Activated T-cell treated with anti-CD3 and anti-CD28 coated beads for 4 hours (primary cell): ENCODE measurements at places on chromosomes 5 and 9.

DNA sequence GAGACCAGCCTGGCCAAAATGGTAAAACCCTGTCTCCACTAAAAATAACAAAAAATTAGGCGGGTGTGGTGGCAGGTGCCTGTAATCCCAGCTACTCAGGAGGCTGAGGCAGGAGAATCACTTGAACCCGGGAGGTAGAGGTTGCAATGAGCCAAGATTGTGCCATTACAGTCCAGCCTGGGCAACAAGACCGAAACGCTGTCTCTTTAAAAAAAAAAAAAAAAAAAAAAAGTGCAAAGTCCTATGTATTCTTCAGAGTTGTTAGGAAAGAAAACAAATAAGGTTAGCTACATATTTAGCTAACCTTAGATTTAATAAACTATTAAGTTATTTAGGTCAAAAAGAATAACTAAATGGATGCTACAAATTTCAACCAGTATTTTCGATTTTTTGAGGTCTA is 11.5 kb downstream of the ATG12 start:
- no peak for DNase-seq

DNA sequence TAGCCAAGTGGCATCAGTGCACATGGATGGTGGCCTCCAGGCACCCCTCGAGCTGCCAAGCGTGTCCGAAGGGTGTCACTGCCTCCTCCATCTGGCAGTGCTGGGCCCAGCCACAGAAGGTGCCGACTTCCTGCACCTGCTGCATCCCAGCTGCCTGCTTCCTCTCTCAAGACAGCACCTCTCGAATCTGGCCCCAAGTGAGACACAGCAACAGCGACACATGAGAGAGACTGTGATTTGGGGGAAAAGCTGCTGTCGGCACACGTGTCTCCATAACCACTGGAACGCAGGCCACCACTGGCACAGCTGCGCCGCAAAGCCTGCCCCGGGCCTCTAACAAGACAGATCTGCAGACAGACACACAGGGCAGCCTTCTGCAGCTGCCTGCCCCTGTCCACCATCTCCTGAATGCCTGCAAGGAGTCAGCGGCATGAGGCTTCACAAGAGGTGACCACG is 8.8 kb downstream of the CLPTM1L start:
- no peak for DNase-seq

GRCh38 chr9:82022121-82022520 is 33.5 kb downstream of the SPATA31D1 start:
- DNase-seq: no peak

DNA sequence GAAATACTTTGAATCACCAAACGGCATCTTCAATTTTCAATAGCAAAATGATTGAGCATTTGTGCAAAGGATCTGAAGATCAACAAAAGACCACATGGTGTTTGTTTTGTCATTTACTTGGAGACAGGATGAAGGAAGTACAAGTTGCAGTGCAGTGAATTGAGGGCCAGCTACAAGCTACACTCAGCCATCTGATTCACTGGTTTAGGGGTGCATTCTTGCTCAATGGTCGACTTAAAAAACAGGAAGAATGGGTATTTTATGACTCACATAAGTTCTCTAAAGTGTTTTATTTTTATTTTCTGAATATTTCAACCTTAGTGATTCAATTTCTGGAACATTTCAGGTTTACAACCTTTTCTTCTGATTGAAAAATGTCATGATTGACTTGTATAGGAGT is 412.1 kb upstream of the ADAMTSL1 start:
- DNase-seq: no peak

DNA sequence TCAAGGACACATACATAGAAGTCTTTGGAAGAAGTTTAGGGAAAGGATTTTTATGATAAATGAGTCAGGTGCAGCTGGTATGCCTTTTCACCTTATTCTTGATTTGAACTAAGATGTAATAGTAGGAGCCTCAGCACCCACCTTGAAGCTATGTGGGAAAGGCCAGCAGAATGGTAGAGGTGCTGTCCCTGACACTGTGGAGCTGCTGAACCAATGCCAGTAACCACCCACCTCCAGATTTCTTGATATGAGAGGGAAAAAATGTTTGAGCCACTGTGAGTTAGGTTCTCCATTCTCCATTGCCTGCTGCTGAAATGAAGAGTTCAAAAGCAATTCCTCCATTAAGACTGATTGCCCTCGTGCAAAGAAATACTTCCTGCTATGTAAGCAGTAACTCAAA is 12.2 kb upstream of the HMGCR start:
- DNase-seq: no peak

GRCh38 chr9:134024214-134024792 is 978 bp upstream of the BRD3OS start:
- no peak for DNase-seq

- DNase-seq: no peak
Observed at GRCh38 chr5:58394339-58394738, 65.5 kb downstream of the PLK2 start.

- no peak for DNase-seq
Observed at GRCh38 chr9:131284856-131285255, 4.7 kb upstream of the PLPP7 start.

DNA sequence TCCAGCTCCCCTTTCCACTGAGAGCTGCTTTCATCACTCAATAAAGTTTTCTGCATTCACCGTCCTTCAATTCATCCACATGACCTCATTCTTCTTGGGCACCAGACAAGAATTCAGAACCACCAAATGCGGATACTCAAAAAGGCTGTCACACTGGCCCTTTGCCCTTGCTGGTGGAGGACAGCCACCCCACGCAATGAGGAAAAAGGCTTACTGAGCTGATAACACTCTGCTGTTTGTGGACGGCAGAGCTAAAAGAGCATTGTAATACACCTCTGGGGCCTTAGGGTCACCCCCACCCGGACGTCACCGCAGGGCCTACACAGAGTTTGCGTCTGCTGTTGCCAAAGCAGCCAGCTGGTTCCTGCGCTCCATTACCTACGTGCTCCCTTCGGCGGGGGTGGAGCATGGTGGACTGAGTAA is 51.2 kb upstream of the ZNF608 start:
- DNase-seq: no peak

DNA sequence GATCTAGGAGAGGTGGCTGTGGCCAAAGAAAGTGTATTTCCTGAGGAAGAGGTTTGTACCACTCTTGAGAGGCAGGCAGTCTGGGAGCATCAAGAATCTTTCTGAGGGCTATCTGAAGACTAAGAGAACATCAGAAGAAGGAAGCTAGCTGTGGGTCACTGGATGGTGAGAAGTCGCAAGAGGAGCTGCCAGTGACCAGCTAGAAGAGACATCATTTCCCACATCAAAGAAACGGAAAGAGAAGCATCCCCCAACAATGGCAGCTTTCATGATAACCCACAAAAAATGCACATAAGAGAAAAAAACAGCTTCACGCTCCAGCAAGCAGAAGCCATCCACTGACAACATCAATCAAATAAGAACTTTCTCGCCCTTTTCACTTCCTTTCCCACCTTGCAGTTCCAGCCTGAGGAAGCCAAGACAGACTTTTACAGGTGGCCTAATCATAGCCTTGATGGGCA is 25.0 kb upstream of the CEP78 start:
- DNase-seq: no peak

DNA sequence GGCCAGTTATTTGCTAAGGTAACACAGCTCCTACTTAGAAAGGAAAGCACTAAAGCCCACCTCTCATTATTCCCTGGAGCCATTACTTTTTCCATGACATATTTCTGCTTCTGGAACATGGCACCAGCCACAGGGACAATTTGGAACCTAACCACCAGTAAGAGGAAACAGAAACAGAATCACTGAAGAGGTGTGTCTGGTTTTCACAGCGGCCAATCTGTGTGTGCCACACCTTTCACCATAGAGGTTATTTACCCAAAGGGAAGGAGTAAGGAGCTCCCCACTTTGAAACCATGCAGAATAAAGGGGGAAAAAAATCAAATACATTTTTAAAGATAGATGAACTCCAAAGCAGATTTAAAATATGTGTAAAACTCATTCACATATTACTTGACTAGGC is 21.1 kb downstream of the PRUNE2 start:
- DNase-seq: no peak

DNA sequence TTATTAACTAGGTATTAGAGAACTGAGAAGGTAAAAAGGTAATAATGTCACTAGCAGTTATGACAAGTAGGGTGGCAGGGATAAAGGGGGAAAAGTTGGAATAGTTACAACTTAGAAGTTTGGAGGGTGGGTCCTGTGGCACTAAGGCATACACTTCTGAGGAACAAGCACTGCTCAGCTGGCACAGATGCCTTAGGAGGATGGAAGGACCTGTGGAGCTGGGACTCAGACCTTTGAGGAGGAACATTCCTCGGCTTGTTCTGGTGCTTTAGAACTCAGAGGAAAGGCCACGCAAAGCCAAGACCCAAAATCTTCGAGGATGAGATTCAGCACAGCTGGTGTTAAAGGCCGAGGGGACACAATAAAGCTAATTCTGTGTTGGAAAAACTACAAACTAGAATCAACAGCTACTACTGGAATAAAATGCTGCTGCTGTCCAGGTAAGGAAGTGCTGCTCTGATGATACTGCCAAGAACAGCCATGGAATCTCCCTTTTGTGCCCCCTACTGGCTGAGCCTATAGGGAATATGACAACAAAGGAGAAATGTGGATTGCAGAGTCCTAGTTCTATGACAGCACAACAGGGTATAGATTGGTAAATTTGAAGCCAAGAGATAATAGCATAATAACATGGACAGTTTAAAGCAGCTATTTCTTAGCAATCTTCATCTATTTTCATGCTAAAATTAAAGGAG is 126.7 kb downstream of the SLC25A46 start:
- DNase-seq: no peak

DNA sequence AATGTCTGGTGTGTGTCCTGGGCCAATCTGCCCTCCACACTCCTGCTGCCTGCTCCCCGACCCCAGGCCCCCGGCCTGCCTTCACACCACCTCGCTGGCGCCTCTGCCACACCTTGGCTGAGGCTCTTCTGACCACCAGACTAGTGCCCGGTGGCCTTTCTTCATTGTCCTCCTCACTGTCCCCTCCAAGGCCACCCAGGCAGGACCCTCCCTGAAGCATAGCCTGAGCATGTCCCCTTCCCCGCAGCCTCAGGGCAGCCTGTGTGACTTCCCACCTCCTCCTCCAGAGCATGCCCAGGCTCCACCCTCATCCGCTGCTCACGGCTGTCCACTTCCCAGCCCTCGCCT is 154.6 kb downstream of the OLFM1 start:
- no peak for DNase-seq

DNA sequence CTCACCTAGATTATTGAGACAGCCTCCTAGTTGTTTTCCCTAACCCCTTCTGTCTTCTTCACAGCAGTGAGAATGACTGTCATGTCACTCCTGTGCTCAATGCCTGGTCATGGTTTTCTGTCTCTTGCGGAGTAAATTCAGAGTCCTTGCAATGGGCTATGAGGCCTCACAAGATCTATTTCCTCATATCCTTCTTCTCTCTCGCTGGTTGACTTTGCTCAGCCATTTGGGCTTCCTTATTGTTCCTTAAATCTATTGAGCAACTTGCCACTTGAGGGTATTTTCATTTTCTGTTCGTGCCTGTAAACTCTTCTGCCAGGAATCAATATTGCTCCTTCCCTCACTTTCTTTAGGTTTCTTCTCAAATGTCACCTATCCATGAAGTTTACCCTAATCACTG is 9.0 kb downstream of the PPP3R2 start:
- DNase-seq: no peak

DNA sequence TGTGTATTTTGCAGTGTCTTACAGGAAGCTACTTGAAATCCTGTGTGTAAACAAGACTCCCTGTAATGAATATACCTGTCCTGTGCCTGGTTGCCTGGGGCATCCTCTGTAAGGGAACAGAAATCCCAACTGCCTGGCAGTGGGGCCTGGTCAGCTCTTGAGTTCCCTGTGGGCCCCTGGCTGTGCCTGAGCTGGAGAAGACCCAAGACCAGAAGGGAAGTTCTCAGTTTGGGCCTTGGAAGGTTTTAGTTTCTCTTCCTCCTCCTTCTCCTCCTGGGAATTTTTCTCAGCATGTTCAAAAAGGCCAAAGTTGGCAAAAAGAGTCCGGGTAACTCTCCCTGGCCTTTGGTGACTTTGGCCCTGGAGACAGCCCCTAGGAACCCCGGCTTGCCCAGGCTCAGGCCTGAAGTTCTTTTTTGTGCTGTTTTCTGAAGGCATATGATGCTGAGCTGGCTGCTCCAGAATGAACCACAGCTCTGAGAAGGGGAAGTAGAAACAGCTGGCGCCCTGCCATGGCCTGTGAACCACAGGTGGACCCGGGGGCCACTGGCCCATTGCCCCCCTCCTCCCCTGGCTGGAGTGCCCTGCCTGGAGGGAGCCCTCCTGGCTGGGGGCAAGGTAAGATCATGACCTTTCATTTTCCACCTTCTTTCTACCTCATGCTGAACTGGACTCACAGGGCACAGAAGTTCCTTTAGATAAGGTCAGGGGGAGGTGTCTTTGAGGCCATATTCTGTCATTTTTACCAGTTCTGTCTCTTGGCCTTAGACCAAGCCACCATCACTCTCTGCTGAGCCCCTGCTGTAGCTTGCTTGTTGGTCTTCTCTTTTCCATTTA is 5.8 kb downstream of the TMEM268 start:
- no peak for DNase-seq

DNA sequence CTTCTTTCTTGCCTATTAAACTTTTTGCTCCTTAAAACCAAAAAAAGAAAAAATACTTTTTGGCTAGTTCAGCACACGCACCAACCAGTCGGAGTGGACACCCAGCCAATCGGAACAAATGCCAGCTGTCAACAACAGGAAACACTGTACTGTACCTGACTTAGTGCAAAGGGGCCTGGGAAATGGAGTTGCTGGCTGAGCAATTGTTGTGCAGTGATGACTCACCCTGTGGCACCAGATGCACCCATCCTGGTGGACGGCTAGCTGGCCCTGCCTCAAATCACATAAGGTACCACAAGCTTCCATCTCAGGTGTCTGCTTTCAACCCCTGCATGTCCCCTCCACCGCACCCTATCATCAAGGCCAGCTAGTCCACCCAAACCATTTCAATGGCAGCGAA is 20.9 kb downstream of the FOXE1 start:
- DNase-seq: no peak

- DNase-seq: no peak
Observed at GRCh38 chr9:33102551-33103210, 26.2 kb upstream of the SMU1 start.

- no peak for DNase-seq
Observed at GRCh38 chr5:15073453-15073852, 201.9 kb upstream of the ANKH start.

- DNase-seq: no peak
Observed at GRCh38 chr9:13915131-13915530, 398.8 kb downstream of the NFIB start.

DNA sequence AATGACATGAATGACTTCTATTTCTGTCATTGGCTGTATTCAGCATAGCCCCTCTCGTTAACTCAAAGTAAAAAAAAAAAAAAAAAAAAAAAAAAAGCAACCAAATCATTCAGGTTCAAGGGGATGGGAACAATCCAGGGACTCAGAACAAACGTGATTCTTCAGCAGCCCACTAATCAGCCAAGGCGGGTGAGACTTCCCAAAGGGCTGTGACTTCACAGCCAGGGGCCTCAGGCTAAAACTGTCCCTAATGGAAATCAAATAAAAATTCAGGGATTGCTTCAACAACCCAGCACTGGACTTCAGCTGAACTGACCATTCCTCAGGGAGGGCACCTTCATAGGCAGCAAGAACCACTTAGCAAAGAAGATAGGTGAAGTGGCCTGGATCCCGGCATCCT is 86.2 kb upstream of the FAM169A start:
- DNase-seq: no peak
